ENCODE measurements at places on chromosomes 1 and 21. TPM values are rescaled to one million over a fixed set of nuclear protein-coding genes. Genes with fewer than 3 reads are reported as not detected.

Gene TMEM82
- not detected for total RNA-seq

Gene ST6GALNAC3
- total RNA-seq = 39.1 TPM

Gene SELL
- total RNA-seq = 5.1 TPM

Gene FHL3
- total RNA-seq = 9.4 TPM

Gene GNAI3
- total RNA-seq = 17.4 TPM

Gene IFNLR1
- total RNA-seq = 0.79 TPM

Gene CRP
- total RNA-seq = not detected

DNA sequence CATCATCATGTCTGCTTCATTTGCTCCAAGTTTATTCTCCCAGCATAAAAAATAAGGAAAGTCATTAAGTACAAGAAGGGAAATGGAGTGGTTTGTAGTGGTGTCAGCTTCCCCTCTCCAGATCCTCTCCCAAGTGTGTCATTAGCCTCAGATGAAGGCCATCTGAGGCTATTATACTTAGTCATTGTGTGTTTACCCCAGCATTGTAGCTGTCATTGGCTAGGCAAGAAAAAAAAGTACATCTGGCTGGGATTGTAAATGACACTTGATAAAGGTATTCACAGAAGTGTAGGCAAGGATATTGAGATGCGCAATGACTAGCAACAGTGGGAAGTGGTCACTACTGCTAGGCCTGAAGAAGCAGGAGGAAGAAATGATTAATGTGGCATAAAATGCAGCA lies 316.9 kb upstream of the SGIP1 start:
- DNase-seq = no peak

DNA sequence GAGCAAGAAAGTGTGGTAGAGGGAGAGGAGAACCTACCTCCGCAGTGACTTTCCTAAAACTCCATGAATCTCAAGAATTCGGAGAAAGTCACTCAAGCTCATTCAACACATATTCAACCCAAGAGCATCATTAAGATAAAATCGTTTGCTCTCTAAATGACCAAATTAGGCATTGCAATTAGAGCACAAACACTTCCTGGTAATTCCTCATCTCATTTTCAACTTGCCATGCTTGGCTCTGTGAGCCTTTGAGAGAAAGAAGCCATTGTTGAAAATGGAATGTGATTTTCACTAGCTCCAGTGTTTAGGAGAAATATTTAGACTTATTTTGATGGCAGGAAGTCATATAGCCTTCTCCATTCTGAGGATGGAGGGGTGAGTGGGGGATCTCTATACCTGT lies 52.5 kb downstream of the KAZN start:
- DNase-seq = no peak

- peak; percentile 8 for DNase-seq
Observed at GRCh38 chr1:245771511-245772281, 616.9 kb downstream of the KIF26B start.

GRCh38 chr1:112700290-112701226 lies 6.4 kb downstream of the RHOC start:
- DNase-seq = peak; percentile 91

- no peak for DNase-seq
Observed at GRCh38 chr1:111517469-111518225, 14.2 kb upstream of the ADORA3 start.

- no peak for DNase-seq
Observed at GRCh38 chr1:193190096-193190744, 3.8 kb upstream of the B3GALT2 start.

DNA sequence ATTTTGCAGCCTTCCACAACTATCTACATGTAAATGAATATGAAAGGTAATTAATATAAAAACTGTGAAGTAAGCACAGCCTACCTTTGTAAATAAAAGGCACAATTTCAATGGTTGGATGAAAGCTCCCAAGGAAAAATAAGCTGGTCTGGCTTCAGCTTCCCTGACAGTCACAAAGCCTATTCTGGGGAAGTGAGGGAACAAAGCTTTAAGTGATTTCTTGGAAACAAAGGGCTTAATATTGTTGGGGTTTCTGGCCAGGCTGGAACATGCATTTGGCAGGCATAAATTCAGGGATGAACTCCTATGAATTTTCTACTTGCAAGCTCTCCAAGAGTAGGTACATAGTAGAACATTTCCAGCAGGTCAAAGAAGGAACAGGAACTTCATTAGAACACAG lies 17.3 kb downstream of the BCAS2 start:
- DNase-seq = no peak

DNA sequence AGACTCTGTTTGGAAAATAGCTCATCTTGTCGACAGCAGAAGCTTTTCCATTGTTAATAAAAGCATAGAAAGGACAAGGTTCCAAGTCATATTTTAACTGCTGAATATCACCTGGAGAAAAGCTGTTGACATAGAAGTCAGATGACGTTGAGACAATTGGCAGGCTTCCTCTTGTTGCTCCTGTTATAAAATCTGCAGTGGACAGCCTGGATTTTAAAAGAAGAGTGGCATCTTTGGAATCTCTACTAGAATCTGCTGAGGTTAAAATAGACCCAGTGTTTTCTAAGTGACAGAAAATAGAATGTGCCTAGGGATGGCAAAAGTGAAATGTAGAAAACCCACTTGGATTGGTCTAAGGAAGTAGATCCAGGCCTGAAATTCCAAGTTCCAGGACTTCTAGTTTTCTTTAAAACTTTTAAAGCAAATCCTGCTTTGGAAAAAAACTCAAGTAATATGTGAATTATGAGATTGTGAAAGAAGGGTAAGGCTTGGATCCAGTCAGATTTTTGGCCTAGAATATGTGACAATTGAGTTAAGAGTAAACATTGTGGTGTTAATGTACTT lies 53.6 kb upstream of the NEXN start:
- peak; percentile 6 for DNase-seq

GRCh38 chr1:234620272-234621126 lies 10.5 kb upstream of the IRF2BP2 start:
- DNase-seq = no peak

DNA sequence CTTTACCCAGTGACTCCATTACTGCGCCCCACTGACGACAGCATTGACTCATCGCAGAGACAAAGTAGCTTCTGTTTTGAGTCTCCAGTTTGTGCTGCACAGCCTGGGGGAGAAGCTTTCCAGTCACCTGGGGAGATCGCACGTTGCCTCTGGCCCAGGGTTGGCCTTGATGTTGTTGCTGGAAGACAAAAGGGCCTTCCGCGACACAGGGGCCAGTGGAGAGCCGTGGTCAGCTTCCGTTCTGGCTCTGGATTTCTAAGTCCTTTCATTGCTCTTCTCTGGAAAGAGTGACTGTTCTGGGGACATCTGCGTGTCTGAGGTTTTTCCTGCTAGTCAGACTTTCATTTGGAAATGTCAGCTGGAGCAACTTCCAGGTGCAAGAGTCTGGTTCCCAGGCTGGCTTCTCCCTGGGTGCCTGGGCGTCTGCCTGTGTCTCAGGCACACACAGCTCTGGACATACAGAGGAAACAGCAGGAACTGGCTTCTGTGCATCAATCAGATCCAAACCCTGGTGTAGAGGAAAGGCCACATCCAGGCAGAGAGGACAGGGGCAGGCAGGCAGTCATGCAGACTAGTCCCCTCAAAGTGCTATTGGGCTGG lies 257.0 kb downstream of the SIPA1L2 start:
- no peak for DNase-seq

- no peak for DNase-seq
Observed at GRCh38 chr1:118306851-118307250, 121.8 kb upstream of the SPAG17 start.

GRCh38 chr1:70504821-70505193 lies 93.7 kb downstream of the CTH start:
- DNase-seq = no peak
